ENCODE measurements at places on chromosomes 12 and 14.
A peak's percentile ranks its signal among the peaks of the same experiment; 100 is the strongest.

DNA sequence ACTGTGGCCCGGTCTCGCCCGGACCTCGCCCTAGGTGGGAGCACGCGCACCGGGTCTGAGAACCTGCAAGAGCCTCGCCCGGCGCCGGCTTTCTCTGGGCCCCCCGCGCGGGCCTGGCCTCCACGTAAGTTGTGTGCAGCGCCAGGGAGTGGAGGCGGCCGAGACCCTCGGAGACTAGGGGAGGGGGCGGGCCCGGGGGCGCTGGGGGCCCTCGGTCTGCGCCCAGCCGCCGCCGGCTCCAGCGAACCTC lies 183 bp upstream of the PRMT8 start:
- no peak for DNase-seq

- DNase-seq = peak; percentile 73
Observed at GRCh38 chr14:106436310-106436905, 910.0 kb downstream of the TMEM121 start.

GRCh38 chr12:60216226-60216625 lies 620.4 kb downstream of the SLC16A7 start:
- DNase-seq = no peak

DNA sequence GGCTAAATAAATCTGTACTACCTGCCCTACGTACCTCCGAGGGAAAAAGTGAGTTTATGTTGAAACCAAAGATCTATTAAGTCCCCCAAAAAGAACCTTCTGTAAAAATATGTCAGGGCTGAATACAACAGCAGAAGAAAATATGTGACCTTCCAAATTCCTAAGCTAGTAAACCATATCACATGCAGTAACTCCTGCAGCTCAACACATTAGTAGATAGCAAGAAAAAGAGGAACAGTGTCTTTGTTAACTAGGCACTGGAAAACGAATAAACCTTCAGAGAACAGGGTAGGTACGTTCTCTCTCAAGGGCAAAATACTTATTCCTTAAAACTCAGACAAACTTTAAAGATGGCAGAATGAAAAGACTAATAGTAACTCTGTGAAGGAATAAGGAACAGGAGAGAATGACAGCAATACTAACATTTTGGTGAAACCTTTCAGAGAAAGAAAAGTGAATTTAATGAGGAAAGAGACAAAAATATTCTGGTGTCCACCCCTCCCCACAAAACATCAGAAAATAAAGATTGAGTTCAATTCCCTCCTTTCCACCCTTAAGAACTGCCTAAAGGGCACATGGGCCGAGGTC lies 18.0 kb downstream of the CBX5 start:
- DNase-seq = no peak

- DNase-seq = no peak
Observed at GRCh38 chr12:33795536-33795935, 226.8 kb upstream of the ALG10 start.
